Panc1 (cell line): ENCODE measurements at places on chromosomes 7 and 10.

- no peak for DNase-seq
Measured at GRCh38 chr7:121797657-121798452, 75.1 kb upstream of the PTPRZ1 start.

DNA sequence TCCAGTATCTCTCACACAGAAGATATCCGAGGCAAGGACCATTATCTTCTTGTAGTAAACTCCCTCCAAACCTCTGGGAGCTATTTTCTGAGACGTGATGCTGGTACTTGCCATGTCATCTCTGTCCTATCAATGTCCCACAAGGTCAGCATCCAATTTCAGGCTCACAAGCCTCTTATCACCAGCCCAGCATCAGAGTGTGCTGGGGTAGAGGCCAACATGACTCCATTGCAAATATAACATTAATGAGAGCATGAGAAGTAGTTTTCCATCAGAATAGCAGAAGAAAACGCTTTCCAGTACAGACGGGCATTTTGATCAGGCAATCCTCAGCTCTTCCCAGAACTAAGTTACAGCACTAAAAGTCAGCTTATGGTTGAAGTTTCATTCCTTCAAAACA is 5.6 kb downstream of the MORN4 start:
- no peak for DNase-seq

DNA sequence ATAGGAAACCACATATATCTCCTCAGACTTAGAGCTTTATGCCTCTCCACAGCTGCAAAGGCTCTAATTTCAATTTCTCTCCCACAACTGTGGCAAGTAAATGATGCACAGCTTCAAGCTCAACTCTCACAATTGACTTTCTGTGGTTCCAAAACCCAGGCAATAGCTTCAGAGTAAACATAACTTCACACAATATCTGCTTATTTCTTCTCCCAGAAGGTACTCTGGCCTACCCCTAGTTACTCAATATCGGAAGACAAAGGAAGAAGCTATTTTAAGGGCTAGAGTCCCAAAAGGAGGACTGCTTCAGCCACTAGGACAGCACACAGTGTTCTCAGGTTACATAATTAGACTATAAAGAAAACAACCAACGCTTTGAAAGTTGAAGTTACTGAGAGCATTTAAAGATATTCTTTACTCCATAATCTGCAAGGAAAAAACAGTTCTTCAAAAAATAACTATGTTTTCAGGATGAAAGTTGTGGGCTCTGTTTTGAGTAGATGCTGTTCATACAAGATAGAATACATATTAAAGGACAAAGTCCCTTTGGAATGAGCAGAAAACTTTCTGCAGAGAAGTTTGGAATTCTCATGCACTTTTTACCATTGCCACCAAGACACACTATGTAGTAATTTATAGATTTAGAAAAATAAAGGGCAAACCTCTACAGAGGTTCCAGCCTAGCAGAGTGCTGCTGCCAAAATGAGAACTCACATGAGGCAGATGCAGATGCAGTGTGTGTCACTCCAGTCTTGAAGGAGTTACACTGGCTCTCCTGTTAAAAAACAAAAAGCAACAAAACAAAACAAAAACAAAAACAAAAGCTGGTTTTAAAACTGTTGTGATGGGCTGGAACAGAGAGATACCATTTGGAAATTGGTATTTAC is 81.8 kb downstream of the NT5C2 start:
- DNase-seq = no peak

DNA sequence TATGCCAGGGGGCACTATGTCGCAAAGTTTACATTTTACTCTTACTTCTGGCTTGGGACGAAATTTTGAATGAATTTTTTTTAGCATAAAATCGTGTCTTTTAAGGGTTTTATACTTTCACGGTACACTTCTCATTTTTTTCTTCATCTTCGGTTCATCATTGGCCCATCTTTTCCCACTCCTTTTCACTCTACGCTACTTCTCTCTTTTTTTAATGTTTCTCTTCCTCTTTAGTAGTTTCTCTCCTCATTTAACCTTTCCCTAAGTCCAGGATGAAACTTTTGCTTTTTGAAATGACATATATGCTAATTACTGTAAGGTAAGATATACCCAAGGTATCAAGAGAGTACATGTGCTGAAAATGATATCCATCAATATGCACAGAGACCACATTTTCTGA is 39.5 kb downstream of the C7orf33 start:
- DNase-seq = no peak

DNA sequence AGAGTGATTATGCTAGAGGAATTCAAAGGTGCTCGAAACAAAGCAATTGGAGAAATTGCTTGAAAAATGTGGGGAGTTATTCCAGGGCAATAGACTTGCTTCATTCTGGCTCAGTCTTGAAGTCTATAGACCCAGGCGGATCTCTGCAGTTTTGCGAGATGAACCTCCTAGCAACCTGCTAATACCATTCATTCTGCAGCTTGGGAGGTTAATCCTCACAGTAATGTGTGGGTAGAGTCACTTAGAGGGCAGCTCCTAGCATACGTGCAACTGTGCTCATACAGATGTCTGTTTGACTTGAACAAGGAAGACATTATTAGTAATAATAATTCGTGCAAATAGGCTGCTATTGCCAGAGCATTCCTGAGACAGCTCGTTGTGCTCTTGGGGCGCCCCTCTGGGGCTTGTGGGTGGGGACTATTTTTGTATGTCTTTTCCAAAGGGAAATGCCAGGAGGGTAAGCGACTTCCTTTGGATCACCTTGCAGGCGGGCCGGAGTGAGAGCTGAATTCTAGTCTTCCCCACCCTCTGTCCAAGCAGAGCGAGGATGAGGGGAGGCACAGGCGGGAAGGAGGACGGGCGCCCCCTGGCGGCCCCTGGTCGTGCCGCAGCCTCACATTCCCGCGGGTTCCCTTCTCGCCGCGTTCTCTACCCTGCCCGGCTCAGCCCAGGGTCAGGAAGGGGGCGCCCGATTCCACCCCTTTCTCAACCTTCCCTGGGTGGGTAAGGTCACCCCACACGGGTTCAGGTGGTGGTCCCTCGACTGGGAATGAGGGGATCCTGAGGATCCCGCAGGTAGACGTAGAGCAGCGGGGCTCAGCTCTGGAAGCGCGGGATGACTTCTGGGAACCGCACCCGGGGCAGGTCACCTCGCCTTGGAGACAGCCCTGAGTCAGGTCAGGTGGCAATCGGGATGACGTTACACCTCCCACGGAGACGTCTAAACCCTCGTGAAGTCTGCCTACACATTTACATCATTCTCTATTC is 241.5 kb downstream of the PHTF2 start:
- DNase-seq = no peak

- no peak for DNase-seq
Measured at GRCh38 chr10:31528831-31529230, 209.8 kb downstream of the ZEB1 start.
